Hippocampal formation (tissue), 2 donors: ENCODE measurements at places on chromosomes 2 and 18.

- DNase-seq = no peak
Measured at GRCh38 chr18:78595924-78596573, 383.6 kb upstream of the SALL3 start.

DNA sequence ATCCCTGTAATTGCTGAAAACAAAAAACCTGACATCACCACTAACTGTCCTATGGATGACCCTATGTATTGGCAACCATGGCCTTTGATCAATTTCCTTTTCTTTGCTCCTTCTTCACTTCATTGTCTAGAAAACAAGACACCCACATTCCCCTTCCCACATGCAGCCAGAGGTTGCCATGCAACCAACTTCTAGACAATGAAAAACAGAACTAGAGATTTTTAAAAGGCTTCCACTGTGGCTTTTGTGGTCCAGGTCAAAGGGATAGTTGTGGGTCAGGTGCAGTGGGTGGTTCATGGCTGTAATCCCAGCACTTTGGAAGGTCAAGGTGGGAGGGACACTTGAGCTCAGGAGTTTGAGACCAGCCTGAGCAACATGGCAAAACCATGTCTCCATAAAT, 139.3 kb upstream of the DOK6 start:
- no peak for DNase-seq

DNA sequence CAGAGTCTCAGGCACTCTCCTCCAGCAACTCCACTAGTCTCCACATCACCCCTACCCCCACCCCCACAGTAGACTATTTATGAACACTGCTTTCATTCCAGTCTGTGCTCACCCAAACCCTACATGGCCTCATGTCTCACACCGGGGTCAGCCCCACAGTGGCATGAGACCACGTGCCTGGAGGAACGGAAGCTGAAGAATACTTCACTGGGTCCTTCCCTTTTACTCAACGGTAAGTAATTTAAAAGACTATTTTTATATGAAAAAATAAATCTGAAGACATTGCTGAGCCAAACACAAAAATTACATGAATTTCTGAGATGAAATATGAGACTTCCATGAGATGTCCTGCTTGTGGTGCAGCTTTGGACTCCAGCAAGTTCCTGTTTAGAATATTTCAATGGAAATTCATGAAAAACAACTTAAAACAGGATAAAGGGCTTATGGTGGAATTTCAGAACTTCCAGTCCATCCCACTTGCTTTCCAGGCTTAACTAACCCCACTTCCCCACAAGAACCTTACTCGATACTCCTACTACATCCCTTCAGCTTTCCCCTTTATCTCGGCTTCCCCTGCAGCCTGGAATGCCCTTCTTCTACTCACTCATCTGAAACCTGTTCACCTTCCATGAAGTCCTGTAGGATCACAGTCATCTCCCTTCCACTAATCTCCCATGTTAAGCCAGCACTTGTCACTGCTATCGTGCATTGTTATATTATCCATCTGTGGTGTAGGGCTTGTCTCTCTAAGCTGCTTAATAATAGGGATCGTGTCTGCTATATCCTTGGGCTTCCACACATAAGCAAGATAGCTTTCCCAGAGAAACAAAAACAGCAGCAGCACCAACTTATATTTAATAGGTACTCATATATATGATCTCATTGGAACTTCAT, 47.9 kb downstream of the SLC14A1 start:
- DNase-seq = no peak

DNA sequence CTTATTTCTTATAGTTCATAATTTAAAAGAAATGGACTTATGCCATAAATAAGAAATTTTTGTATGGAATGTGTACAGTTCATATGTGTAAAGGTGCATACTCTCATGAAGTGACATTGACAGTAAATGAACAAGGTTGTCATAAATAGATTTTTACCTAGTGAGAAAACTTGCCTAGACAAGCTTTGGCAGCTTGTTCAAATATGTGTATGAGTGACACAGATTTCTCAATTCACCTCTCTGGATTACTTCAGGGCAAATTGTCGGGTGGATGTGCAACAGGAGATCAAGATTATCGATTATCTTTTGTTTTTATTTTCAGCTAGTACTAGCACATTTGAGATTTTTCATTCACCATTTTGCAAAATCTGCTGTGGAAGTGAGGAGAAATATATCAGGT, 758.1 kb upstream of the ACVR2A start:
- no peak for DNase-seq

DNA sequence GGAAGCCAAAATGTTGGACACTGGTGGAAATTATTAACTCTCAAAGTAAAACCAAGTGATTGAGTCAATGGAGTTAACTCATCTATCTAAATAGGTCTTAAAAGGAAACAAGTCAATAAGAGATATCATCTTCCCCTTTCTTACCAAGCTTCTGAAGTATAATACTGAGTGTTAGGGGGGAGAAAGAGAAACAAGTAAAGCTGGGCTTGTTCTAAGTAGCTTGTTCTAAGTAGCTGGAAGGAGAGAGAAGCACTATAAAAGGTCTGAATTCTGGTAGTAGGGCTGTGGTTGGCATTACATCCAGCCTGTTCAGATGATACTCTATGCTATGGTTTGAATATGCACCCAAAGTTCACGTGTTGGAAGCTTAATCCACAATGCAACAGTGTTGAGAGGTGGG, 26.8 kb downstream of the YES1 start:
- no peak for DNase-seq
